Right atrium auricular region (tissue), 2 donors: ENCODE measurements at places on chromosomes 16 and 17.

DNA sequence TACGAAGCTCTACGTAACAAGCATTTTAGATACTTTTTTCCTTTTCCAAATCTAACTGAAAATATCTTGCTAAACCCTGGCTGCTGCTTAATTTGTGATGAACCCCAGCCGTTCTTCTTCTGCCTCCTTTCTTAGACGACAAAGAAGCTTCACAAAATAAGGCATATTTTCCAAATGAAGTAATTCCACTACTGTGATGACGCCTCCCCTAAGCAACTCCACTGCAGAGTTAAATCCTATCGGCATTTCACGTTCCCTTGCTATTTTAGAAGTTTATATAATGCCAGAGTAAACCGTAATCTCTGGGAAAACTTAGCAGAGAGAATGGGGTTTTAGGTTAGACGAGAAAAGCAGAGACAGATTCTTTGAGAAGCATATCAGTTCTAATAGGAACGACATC, 683.1 kb upstream of the SALL1 start:
- no peak for DNase-seq

DNA sequence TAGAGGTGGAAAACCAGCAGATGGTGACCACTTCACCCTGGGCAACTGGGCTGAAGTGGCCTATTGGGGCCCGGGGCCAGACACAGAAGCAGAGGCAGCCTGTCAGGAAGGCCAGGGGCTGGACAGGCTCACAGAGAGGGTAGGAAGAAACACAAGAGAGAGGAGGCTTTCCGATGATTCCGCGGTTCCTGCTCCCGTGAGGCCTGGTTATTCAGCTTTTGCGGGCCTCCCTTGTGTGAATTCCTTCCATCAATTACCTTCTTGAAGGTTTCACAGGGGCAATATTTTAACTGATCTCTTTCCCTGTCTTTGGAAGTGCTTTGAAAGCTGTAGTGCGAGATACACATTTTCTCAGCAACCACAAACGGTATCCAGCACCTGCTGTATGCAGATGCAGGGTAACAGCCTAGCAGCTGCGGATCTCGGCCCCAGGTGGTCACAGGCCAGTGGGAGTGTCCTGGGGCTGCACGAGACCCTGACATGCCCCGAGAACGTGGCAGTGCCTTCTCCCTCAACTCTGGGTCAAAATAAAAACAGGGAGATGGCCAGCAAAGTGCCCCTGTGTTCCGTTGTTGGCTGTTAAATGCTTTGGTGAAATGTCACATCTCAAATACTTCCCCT, 11.6 kb upstream of the CMIP start:
- no peak for DNase-seq

DNA sequence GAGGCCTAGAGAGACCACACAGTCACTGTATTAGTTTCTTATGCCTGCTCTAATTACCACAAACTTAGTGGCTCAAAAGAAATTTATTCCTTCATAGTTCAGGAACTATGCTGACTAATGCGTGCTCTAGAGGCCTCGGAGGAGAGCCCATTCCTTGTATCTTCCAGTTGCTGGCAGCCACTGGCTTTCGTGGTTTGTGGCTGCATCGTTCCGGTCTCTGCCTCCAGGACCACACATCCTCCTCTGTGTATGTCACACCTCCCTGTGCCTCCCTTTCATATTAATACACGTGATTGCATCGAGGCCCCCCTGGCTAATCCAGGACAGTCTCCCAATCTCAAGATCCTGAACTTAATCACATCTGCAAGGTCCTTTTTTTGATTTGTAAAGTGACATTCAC, 16.9 kb upstream of the MYLK3 start:
- DNase-seq: no peak

- DNase-seq: no peak
Measured at GRCh38 chr17:40453881-40454612, 10.8 kb downstream of the IGFBP4 start.

- peak; percentile 89 for DNase-seq
Measured at GRCh38 chr17:7589204-7589868, 558 bp downstream of the SOX15 start.

- DNase-seq: peak; percentile 79
Measured at GRCh38 chr16:88743693-88744576, 37.6 kb downstream of the CTU2 start.

DNA sequence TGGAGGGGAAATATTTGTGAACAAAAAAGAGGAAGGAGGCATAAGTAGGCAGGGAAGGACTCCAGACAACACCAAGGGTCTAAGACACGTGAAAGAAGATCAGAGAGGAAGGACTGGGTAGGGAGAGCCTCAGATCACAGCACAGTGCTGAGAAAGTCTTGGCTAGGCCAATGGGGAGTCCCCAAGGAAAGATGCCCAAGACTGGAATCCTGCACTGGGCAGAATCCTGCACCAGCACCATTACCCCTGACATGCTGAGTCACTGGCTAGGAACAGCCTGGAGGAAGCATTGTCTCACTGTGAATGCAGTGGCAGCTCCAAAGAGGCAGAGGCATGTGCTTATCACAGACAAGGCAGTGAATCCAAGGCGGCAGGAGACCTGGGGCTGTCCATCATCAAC, 19.2 kb downstream of the CLEC19A start:
- DNase-seq: no peak

- DNase-seq: no peak
Measured at GRCh38 chr16:191831-192230, 11.6 kb downstream of the HBQ1 start.

- DNase-seq: no peak
Measured at GRCh38 chr16:86381491-86381890, 128.8 kb upstream of the FOXF1 start.

GRCh38 chr16:49586466-49587450, 213.2 kb downstream of the C16orf78 start:
- DNase-seq: no peak

DNA sequence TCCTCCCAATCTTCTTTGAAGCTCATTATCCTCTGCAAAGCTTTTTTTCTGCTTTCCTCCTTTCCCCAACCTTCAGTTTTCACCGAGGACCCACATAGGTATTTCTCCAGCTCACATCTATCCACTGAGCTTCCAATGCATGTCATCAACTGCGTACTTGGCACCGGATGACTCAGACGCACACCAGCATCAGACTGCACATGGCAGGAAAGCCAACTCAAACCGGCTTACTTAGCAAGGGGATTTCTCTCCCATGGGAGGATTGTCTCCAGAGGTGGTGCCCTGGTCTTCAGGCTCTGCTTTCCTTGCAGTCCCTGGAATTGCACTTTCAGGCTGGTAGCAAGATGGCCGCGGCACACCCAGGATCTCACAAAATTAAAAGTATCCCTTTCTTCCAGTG, 1.7 kb upstream of the AKTIP start:
- no peak for DNase-seq

- DNase-seq: no peak
Measured at GRCh38 chr17:74134991-74135390, 68.5 kb upstream of the RPL38 start.

- DNase-seq: no peak
Measured at GRCh38 chr16:8935989-8936388, 27.7 kb downstream of the USP7 start.

DNA sequence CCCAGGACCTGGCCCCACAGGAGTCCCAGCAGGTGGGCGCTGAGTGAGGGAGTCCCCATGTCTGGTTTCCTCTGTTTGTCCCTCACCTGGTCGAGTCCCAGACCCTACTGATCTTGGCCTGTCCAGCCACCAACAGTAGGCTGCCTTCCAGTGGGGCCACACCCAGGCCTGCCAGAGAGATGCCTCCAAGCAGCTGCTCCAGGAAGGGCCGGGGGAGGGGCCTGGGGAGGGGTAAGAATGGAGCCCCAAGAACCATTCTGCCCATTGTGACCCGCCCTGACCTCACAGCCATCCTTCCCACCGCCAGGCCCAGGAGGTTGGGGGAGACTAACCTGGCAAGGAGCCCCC, 736 bp downstream of the SPATA20 start:
- DNase-seq: no peak

DNA sequence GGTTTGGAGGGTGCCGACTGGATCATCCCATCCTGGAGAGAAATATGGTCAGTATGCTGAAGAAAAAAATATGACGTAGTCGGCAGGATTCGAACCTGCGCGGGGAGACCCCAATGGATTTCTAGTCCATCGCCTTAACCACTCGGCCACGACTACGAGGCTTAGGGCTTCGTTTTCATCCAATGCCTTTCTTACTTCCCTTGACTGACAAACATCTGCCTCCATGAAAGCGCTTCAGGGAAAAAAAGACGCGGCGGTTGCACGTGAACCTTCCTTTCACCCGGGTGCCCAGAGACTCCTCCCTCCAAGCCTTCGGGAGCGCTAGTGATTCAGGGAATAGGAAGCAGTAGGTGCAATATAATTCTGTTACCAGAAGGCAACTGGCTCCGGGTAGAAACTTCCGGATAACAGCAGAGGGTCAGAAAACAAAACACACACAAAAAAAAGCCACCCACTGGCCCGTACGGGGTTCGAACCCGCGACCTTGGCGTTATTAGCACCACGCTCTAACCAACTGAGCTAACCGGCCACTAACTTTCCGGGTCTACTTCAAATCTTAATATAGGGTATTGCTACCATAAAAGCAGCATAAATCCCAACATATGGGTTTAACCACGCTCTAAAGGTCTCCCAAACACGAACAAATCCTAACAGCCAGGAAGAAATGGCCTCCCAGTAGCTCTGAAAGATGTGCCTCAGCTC, 16.3 kb upstream of the AURKB start:
- DNase-seq: peak; percentile 85

GRCh38 chr16:65773301-65773874, 593.1 kb upstream of the CDH5 start:
- no peak for DNase-seq
